GM04504 (cell line): ENCODE measurements at places on chromosomes 13 and 19.

DNA sequence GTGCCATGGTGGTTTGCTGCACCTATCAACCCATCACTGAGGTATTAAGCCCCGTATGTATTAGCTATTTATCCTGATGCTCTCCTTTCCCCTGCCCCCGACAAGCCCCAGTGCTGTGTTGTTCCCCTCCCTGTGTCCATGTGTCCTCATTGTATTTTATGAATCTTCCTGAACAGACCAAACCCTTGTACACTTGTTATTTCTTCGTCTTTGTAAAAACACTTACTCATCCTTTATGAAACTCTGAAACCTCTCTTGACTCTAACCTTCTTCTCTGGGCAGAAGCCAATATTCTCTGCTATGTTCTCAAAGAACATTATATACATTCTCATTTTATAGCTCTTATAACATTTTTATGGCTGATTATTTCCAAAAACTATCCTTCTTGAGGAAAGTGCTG, 746.9 kb downstream of the EFNB2 start:
- DNase-seq = no peak

DNA sequence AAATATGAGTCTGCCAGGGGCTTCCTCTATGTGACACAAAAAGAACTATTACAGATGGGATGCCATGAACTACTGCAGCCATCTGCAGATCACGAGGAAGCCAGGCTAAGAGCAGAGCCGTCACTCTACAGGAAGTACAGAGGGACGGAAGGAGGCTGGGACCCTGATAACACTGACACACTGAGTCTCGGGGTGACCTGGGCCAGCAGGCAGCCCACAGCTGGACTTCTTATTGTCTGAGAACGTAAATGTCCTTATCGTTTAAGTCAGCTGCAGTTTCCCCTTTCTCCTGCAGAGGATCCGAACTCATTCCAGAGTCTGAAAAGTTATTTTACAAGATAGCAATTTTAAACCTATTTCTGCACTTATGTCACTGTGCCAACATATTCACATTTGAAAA, 20.7 kb downstream of the PARP4 start:
- no peak for DNase-seq

- DNase-seq = no peak
These were observed 7.2 kb downstream of the ZBTB7A start for GRCh38 chr19:4059453-4059871.

- no peak for DNase-seq
These were observed 17.4 kb downstream of the NALCN start for GRCh38 chr13:101398920-101399319.

DNA sequence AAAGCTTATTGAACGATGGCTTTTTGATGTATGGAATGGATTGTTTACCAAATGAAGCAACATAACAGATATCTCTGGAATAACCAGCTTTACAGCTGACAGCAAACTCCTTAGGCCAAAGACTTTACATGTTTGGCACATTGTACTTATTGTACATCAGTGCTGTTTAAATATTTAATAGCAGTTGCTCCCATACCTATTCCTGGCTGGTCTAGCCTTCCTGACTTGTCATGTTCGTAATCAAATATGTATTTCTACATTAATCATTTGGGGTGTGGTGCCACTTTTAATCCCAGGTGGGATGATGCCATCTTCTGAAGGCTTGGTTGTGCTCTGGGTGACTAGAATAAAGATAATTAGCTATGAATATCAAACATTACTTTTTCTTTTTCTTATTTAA, 67.4 kb upstream of the FRY start:
- DNase-seq = no peak

DNA sequence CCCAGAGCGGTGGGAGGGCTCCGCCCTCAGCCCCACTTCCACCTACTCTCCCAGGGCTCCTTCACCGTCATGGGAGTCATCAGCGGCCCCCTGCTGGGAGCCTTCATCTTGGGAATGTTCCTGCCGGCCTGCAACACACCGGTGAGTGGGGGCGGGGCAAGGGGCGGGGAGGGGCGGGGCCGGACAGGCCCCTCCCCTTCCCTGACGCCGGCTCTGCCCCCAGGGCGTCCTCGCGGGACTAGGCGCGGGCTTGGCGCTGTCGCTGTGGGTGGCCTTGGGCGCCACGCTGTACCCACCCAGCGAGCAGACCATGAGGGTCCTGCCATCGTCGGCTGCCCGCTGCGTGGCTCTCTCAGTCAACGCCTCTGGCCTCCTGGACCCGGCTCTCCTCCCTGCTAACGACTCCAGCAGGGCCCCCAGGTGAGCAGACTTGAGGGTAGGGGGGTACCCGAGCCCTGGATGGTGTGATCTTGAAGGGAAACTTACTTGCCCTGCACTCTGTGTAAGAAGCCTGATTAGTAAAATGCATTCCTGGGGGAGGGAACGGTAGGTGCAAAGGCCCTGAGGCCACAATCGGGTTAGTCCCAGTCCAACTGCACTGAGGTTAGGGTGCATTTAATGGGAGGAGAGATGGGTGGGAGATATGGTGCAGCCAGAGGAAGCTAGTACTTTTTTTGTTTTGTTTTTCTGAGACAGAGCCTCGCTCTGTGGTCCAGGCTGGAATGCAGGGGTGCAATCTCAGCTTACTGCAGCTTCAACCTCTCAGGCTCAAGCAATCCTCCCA, 12.1 kb downstream of the SLC5A5 start:
- DNase-seq = no peak

- no peak for DNase-seq
These were observed 37.7 kb upstream of the DCUN1D2 start for GRCh38 chr13:113528101-113528812.

GRCh38 chr13:111304041-111304544, 16.3 kb upstream of the TEX29 start:
- no peak for DNase-seq

DNA sequence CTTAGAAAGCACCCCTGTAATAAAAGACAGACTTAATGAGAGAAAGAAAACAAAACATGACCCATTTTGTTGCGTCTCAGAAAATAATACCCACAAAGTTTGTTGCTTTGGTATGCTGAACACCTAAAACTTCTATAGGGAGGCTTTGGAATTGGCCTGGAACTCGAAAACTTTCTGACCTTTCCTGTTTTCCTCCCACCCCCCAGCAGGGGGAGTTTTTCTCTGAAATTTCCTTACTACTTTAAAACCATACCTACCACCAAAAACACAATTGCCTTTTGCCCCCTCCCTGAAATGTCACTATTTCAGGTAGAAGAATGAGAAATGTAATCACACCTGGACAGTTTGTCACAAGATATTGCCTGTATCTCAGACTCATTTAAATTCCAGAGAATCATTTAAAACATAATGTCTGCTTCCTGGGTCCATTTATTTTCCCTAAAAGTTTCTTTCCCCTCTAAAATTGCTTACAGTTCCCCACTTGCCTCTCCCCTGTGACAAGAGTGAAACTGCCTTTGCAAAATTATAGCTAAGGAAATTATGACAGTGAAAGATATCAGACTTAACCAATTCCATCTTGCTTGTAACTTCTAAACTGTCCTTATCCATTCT, 2700.2 kb downstream of the PCDH9 start:
- DNase-seq = no peak

DNA sequence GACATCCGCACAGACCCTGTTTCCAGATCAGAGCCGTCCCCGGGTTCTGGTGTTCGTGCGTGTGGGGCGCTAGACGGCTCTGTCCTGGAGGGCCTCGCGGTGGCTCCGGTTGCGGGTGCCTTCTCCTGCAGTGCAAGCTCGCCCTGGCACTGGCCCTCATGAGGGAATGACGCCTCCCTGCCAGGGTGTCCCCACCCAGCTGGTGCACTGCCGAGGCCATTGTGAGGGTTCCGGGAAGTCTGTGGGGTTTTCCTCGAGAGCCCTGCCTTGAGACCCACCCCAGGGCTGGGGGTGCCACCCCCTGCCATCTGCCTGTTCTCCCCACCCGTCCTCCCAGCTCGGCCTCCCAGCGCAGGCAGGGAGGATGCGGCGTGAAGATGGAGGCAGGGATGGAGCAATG, 19.2 kb upstream of the GNA15 start:
- DNase-seq = no peak

GRCh38 chr13:46858163-46858562, 38.7 kb downstream of the HTR2A start:
- no peak for DNase-seq

DNA sequence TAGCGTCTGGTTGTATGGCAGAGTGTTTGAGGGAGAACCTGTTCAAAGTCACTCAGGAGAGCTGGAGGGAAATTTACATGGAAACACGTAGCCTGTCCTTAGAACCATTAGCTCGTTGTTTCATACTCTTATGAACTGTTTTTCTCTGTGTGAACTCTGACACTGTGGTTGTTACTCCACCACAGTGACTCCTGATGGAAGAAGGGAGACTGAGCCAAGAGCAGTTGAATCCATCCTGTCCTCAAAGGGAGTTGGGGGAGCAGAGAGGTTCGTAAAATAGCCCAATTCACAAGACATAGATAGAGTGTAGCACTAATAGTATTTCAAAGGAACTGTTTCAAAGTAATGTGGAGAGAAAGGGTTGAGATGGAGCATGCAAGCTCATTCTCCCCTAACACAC, 964.8 kb downstream of the PCDH9 start:
- no peak for DNase-seq

GRCh38 chr19:51458899-51459505, 748 bp upstream of the SIGLEC8 start:
- DNase-seq = no peak

DNA sequence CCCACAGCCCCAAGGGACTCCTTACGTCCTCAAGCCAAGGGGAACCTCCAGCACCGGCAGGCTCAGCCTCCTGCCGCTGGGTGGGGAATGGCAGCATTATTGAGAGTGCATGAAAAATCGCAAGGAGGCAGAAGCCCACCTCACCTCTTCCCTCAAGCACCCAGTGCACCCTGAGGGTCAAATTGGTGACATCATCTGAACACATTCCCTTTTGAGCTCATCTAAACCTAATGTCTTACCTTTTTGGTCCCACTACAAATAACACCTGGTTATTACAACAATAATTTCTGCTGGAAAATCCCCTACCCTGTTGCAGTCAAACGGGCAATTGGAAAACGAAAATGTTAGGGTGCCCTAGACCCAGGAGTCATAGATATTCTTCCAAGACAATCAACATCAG, 12.2 kb upstream of the POP4 start:
- DNase-seq = no peak

DNA sequence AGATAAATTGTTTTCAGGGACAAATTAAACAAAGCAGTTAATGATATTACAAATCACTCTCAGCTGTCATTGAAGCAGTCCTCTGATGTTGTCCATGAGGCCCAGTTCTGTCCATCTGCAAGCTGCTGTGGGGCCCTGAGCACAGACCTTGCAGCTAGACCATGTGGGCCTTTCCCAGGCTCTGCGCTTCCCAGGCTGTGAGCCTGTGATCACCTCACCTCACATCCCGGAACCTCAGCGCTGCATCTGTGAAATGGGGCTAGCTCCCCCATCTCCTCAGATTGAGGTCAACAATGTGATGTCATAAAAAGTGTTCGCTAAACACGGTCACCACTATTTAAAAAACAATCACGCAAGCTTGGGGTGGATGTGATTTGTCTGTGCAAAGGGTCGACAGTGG, 51.9 kb upstream of the UQCRFS1 start:
- no peak for DNase-seq

DNA sequence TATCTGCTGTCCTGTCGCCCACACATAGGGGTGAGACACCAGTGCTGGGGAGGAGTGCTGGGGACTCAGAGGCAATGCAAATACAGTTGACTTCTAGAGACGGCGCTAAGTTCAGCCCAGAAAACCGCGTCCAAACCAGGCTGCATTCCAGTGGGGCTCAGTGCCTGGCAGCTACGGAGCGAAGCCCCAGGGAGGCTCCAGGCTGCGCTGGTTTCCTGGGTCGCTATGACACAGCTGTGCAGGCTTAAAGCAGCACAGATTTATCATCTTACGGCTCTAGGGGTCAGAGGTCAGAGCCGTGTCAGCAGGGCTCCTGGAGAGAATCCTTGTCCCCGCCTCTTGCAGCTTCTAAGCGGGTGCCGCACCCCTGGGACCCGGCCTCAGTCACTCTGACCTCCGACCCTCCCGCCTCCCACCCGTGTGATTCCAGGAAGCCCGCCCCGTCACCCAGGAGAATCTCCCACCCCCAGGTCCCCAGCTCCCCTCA, 61.6 kb downstream of the ANKRD10 start:
- DNase-seq = no peak

GRCh38 chr13:29059800-29060199, 239.7 kb downstream of the MTUS2 start:
- DNase-seq = no peak

DNA sequence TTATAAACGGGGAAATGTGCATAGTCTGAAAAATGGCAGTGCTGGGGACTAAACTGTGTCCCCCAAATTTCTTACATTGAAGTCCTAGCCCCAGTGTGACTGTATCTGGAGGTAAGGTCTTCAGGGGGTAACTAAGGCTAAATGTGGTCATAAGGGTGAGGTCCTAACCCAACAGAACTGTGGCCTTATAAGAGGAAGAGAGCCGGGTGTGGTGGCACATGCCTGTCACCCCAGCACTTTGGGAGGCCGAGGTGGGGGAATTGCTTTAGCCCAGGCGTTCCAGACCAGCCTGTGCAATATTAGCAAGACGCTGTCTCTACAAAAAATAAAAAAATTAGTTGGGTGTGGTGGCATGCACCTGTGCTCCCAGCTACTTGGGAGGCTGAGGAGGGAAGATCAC, 17.8 kb downstream of the PROZ start:
- no peak for DNase-seq

DNA sequence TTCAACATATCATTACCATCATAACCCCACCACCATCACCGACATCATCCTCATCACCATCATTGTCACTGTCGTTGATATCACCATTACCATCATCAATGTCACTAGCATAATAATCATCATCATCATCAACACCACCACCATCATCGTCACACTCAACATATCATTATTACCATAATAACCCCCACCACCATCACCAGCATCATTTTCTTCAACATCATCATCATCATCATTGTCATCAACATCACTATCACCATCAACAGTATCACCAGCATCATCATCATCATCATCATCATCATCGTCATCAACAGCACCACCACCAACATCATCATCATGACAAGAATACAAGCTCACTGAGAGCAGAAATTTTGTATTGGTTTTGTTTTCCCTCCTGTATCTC, 83.8 kb downstream of the MBD3L1 start:
- DNase-seq = no peak

DNA sequence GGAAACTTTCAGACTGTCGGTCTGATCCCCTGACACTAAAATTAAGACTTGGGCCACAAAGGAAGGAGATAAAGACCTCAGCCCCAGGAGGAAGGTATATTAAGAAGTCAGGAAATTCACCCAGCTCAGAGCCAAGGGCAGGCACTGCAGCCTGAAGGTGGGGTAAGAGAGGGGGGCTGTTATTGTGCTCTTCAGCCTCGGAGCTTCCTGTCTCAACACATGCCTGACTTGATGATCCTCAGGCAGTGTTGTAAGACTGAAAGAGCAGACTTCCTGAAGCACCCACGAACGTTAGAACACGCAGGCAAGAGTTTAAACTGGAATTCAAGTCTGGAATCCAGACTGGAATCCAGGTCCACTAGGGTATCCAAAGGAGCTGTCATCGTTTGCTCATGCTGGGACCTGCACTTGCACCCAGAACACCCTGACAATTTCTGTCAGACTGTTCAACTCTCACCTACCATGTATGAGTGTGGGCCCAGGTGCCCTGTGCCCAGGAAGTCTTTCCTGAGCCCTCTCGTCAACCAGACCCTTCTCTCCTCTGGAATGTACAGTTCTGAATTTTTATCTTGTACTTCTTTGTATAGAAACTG, 10.7 kb upstream of the FLT1 start:
- DNase-seq = no peak

GRCh38 chr13:109243311-109243951, 543.0 kb downstream of the IRS2 start:
- DNase-seq = peak; percentile 73
